ENCODE measurements at places on chromosomes 4 and X.

- no peak for DNase-seq
These were observed 92.2 kb upstream of the TRIM2 start for GRCh38 chr4:153112041-153112441.

DNA sequence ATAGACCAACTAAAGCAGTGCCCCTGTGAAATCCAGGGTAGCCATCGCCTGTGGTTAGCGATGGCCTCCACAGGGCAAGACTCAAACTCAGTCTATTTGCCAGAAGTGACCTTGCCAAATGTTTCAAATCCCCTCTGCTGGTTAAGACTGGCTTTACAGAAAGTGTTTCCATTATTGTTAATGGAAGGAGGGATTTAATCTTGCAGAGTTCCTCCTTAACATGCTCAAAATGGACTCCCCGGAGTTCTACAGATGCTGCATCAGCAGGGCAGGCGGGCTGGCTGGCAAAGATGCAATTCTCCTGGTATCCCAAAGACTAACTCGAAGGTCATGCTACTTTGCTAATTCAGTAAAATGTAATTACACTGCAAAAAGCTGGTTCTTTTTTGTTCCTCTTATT, 313.0 kb upstream of the SLC7A11 start:
- DNase-seq = no peak

DNA sequence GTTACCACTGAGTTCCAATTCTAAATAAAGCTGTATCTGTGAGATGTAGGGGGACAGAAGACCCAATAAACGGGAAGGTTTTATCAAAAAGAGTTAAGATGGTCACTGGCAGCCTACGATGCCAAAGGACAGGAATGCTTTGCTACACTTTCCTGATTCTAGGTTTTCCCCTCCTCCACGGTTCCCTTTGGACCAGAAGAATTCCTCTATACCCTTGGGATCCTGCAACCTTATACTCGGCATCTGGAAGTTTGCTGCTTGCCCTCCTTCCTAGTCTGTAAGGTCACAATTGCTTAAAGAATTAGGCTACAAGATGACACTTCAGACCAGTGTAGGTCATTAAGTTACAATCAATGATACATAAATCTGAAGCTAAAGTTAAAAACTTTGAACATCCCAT, 64.3 kb downstream of the SCML2 start:
- no peak for DNase-seq

GRCh38 chrX:138877746-138878145, 166.2 kb upstream of the FGF13 start:
- DNase-seq = no peak

GRCh38 chrX:148290931-148291330, 209.5 kb upstream of the AFF2 start:
- DNase-seq = no peak

DNA sequence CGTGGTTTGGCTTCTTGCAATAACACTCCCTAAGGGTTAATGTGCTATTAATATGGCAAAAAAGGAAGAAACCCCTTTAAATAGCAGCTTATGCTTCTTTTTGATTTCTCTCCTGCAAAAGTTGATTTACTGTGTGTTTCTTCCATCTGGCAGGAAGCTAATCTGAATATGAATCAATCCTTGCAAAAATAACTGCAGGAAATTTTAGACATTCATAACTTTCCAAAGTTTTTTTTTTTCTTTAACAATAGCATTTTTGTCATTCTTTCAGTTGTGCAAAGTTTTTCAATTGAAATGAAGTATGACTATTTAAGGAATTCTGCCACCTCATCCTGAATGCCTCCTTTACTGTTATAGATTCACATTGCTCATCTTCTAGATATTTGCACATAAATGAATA, 115.6 kb downstream of the SPANXA1 start:
- DNase-seq = no peak

- DNase-seq = peak; percentile 51
These were observed 23.0 kb downstream of the GAB3 start for GRCh38 chrX:154727871-154728270.

- DNase-seq = no peak
These were observed 138.8 kb downstream of the GABRG1 start for GRCh38 chr4:45985038-45985437.

GRCh38 chr4:138789796-138790195, 225.8 kb upstream of the NOCT start:
- DNase-seq = no peak

DNA sequence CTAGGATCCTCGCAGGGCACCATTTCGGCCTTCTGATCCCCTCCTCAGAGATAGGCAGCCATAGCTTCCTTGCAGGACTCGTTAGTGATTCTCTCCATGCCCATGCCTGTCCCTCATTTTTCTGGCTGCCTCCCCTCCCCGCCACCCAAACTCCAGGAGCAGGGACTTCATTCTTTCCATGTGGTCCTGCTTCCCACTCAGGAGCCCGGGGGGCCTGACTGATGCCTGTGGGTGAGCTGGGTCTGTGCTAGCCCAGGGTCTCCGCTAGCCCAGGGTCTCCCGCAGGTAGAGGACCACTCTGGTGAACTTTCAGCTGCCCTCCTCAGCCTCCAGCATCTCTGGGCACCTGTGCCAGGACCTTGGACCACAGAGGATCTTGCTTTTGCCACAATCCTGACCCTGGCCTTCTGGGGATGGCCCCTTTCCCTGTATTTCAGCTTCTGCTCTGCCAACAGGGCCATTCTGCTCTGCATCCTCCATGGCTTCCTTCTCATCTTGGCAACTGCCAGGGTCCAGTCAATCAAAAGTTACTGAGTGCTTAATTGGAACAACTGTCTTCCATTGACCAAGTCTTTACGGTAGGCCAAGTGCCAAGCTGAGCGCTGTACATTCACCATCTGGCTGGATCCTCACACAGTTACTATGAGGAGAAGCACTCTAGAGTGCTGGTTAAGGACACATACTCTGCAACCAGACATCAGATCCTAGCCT, 152.2 kb downstream of the EFNB1 start:
- DNase-seq = no peak

GRCh38 chr4:169209388-169209883, 61.3 kb downstream of the SH3RF1 start:
- DNase-seq = no peak

- no peak for DNase-seq
These were observed 147.8 kb upstream of the MED14 start for GRCh38 chrX:40883021-40883619.

DNA sequence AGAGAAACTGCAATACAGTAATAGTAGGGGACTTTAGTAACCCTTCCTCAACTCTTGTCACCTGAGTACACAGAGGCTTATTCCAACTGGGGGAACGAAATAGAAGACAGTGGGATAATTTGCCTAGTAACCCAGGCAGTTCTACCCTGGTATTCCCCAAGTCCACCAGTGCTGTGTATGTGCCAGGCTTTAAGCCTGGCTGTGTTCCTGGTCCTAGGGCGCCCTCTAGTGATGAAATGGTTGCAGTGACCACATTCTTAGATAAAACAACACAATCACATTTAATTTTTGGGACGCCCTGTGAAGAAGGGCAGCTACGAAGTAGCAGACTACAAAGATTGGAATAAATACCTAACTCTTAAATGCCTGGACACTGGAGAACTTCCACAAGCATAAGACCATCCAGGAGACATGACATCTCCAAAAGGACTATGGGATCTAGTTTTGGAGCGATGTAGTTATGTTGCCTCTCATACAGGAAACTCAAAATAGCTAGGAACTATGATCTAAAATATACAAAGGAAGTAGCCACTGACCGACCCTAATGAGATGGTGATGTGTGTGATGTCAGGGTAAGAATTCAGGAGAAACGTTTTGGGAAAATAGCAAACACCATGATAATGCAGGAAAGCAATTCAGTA, 288.5 kb upstream of the ZCCHC13 start:
- DNase-seq = no peak

DNA sequence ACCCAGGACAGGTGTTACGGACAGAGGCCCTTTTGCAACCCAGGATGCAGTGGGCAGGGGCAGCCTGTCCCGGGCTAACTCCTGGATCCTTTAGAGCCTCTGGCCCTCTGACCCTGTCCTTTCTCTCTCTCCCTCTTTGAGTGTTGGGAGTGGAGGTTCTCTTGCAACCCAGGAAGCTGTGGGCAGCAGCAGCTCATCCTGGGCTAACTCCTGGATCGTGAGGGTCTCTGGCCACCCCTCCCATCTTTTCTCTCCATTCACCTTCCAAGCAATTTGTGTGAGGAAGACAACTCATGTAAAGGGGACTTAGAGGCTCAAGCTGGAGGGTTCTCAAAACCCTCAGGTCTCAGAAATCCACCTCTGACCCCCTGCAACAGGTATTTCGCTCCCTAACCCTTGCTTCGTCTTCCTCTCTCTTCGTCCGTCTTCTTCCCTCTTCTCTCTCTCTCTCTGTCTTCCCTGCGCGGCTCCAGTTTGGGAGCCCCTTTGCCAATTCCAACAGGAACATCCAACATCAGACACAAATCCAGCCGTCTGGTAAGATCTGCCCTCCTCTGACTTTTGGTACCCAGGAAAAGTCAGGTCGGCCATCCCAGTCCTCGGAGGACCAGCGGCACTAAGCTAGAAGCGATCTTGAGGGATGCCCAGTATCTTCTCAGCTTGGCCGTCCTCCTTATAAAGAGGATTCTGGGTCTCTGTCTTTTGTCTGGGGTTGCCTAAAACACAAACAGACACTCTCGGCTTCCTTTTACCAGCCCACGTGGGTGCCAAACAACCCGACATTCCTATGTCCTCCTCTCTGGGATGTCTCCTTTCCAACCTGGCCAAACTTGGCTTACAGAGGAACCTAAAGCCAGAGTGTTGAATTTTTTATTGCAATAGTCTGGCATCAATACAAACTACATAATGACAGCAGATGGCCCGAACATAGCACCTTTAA, 7.9 kb downstream of the ASMTL start:
- peak; percentile 13 for DNase-seq

- no peak for DNase-seq
These were observed 161.7 kb downstream of the RBMX2 start for GRCh38 chrX:130563476-130563875.

DNA sequence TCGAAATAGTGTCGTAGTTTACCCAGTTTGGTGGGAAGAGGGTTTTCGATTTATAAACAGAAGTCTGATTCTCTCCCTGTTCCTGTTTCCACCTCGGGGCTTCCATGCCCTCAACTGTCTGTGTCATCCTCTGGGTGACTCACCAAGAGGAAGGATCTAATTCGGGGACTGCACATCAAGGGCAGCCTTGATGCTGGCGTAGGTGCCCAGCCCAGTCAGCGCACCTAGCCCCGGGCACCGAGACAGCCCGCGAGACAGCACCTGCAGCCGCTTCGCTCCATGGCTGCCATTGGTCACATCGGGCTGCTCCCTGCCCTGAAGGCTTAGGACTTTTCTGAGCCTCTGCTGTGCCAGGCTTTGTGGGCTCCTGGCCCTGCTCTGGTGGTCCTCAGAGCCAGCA, 7.7 kb downstream of the ABCD1 start:
- no peak for DNase-seq

DNA sequence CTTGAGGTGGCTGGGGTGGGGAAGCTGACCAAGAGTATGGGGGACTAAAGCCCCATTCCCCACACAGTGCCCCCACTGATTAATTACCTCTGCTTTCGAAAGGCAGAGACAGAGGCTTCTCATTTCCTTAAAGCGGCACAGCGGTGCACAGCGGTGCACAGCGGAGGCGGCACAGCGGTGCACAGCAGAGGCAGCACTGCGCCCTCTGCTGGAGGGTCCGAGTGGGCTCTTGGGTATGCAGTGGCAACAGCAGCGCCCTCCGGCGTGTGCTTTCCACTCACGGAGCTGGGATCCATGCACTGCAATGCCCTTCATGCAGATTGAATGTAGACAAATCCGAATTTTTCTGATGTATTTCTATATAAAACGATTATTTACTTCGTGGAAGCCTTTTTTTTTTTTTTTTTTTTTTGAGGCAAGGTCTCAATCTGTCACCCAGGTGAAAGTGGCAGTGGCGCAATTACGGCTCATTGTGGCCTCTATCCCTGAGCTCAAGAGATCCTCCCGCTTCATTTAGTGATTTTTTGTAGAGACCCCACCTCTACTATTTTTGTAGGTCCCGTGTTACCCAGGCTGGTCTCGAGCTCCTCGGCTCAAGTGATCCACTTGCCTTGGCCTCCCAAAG, 19.7 kb upstream of the PRPS2 start:
- peak; percentile 78 for DNase-seq

- no peak for DNase-seq
These were observed 85.1 kb upstream of the SHOX start for GRCh38 chrX:545452-545885.

DNA sequence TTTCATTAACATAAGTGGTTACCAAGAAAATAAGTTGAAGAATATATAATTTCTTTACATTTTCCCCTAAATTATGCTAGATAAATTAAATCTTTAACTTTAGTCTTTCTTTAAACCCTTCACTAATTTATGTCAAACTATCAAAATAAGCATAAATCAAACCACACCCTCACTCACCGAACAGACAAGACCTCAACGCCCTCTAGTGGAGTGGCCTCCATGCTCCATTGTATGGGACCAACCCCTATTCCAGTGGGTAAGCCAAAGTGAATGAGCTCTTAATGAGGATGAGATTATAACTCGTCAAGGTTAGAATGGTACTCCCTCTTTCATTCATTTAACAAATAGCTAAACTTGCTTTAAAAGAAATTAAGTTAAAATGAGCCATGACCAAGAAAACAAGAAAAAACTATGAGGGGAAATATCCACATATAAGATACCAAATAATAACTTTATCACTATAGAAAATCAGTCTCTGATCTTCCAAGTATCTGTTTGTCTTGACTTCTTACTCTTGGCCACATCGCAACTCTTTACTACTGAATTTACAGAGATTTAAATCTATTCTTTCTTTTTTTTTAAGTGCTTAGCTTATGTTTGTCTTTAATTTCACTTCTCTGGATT, 15.6 kb upstream of the BBS12 start:
- peak; percentile 67 for DNase-seq

- DNase-seq = no peak
These were observed 18.2 kb downstream of the FABP2 start for GRCh38 chr4:119303587-119304305.

- DNase-seq = no peak
These were observed 7.8 kb upstream of the MXD4 start for GRCh38 chr4:2269618-2270163.

DNA sequence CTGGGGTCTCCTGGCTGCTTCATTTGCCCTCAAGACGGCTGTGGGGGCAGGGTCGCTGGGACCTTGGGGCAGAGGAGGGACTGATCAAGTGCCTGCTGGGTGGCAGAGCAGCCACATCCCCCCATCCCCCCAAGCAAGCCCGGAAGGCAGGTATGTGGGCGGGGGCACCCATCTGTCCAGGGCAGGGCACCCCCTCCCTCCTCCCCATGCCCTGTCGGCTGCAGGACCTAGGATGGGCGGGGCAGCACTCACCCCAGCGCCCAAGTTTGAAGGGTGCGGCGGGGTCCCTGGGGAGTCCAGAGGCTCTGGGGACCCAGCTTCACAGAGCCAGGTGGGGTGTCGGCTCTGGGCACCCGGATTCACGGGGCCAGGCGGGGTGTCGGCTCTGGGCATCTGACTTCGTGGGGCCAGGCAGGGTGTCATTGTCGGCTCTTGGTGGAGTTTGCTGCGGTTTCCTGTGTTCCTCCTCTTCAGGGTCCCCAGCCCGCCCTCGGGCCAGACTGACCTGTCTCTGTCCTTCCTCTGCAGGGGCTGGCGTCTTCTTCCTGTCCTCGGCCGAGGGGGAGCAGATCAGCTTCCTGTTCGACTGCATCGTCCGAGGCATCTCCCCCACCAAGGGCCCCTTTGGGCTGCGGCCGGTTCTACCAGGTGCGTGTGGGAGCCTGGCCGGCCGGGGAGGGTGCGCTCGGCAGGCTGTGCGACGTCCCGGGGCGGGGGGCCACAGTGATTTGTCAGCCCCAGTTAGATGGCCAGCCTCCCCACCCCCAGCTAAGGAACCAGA, 22.1 kb downstream of the DOK7 start:
- no peak for DNase-seq

- no peak for DNase-seq
These were observed 19.4 kb downstream of the BMP3 start for GRCh38 chr4:81049907-81050306.
